Activated CD4-positive, alpha-beta T cell treated with anti-CD3 and anti-CD28 coated beads, Interleukin-2, Interleukin-6, amounts not matched to agents 100 ng/mL and 50 ng/mL, durations not matched to agents 16 hours and 8 hours (primary cell): ENCODE measurements at places on chromosomes 16 and 17.
A peak's percentile ranks its signal among the peaks of the same experiment; 100 is the strongest.

DNA sequence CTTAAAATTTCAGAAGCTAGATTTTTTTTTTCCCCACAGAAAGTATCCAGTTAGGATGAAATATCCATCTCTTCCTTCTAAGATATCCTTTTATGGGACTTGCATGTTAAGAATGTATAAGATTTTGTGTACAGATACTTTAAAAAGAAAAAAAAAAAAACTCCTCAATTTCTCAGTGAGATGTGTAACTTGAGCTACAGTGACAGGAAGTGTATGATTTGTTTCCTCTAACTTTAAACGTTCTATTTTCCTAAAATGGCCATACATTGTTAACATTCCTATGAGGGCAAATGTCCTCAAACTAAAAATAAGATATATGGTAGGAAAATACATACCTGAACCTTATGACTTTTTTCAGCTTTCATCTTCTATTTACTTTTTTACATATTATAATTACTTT lies 8.9 kb downstream of the FBXO47 start:
- DNase-seq, result no peak

GRCh38 chr17:4903051-4903818 lies at the start of gene CHRNE:
Gene CHRNE, minus strand, starts transcription at chr17:4903098. Its CDS starts 35 bp downstream, at chr17:4903063.
- DNase-seq, result peak; percentile 84

DNA sequence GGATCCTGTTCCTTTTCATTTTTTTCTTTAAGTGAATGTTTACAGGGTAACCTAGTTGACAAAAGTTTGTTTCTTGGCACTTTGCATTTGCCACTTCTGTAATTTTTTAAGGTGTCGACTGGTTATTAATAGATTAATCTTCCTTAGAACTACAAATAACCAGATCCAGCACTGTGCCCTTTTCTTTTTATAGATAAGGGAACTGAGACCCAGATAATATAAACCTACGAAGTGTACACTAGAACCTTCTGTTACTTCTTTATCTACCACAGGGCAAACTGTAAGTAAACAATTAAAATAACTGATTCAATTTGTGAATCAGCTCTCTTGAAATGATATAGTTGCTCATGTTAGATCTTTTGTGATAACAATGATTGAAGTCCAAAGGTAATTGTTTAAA lies 55.4 kb downstream of the NLK start:
- no peak for DNase-seq

GRCh38 chr17:74424657-74425056 lies 7.2 kb upstream of the GPRC5C start:
- DNase-seq, result no peak

- no peak for DNase-seq
Measured at GRCh38 chr17:74239172-74239571, 25.8 kb downstream of the TTYH2 start.

DNA sequence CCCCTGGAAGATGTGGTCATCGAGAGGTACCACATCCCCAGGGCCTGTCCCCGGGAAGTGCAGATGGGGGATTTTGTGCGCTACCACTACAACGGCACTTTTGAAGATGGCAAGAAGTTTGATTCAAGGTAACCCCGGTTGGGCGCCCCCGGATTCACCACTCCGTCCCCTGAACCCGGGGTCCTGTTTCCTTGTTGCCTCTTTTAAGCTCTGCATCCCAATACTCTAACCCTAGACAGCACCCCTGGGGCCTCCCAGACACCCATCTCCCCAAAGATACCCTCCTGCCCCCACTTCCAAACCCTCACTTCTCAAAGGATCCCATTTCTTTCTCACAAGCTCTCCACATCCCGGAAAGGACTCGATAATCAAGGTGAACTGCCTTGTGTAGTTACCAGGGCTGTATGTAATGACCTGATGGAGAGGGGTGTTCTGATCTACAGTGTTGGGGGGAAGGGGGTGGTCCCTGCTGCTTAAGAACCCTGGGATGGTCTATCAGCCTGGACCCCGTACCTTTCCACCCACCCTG lies 412 bp downstream of the FKBP10 start:
- DNase-seq, result no peak

- DNase-seq, result no peak
Measured at GRCh38 chr16:82788225-82788624, 161.5 kb downstream of the CDH13 start.

DNA sequence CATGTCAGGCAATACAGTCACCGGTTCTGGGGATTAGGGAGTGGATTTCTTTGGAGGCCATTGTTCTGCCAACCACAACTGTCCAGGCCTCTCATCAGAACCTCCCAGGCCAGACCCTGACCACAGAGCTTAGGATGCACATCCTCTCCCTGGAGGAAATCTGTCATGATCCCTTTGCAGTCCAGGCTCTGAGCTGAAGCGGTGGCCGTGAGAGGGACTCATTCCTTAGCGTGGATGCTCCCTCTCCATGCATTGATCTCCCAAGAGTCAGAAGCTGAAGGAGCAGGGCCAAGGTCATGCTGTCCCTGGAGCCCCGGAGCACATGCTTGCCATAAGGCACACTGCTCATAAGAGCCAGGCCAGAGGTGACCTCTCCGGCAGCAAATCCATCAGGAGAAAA lies 181.4 kb downstream of the COPRS start:
- no peak for DNase-seq

DNA sequence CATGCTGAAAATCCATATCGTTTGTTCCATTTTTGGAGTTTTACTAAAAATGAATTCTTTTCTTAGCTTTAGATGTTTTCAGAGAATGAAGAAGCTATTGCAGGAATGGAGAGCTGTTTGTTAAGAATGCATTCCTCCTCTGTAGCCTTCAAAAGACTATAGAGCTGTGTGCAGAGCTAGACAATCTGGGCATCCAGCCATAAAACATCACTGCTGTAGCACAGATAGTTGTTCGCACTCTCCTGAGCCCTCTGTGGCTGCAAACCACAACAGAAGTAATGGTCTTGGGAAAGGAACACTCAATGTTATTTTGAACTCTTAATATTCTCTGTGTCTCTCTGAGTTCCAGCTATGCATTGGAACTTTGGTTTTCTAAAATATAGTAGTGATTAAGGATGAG lies 4.9 kb downstream of the TNRC6C start:
- DNase-seq, result peak; percentile 5
